ENCODE measurements at places on chromosomes 12 and 14.

DNA sequence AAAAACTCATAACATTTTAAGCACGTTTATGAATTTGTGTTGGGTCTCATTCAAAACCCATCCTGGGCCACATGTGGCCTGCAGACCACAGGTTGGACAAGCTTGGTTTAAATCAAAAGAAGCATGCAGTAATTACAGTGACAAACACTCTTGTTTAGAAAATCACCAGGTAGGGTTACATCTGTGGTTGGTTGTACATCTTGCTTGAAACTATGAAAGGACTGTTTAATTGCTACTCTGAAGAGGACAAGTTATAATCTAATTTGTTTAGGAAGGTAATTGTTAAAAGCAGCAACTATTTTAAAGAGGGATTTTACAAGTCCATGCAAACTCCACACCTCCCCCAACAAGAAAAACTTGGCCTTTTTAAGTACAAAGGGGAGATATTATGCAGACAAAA lies 4.0 kb downstream of the TRIP11 start:
- no peak for DNase-seq

DNA sequence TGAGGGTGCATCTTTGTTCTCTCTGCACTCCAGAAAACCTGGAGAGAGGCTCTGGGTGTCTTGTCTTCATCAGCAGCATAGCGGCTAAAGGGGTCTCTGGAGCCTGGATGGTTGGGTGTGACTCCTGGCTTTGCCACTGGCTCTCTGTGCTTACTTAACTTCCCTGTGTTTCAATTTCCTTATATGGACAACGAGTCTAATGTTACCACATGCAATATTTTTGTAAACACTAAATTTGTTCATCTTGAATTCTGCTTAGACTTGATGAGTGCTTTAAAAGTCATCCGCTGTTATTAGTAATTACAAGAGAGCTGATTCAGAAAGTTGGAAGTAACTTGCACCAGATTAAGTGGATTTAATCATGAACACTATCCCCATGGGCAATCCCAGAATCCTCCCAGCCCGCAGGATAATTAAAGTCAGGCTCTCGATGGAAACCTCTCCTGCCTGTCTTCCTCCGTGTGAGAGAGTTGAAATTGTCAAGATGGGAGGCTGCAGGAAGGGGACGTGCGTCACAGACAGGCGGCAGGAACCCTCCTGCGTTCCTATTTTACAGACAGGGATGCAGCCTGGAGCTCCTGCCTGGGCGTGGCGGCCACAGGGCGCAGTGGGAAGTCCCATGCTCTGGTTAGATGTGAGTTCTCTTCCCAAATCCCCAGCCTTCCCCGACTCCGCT lies 201.2 kb downstream of the TTC8 start:
- no peak for DNase-seq

GRCh38 chr12:71014180-71014785 lies 93.7 kb upstream of the PTPRR start:
- no peak for DNase-seq

DNA sequence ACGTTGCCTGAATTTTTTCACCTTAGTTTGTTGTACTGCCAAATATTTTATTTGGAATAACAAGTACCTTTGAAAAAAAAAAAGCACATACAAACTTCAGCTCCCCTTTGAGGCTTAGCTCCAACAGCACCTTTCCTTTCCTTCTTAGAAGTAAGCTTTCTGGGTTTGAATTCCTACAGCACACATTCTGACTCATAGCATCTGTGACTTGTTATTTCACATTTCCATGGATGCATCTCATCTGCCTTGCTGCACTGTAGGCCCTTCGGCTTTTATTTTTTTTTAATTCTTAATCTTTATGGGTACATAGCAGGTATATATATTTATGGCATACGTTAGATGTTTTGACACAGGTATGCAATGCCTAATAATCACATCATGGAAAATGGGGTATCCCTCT lies 7.2 kb downstream of the LGALS3 start:
- DNase-seq = no peak

- no peak for DNase-seq
These were observed 91.3 kb downstream of the EP400 start for GRCh38 chr12:132040906-132041606.

- no peak for DNase-seq
These were observed 573.2 kb downstream of the SOX5 start for GRCh38 chr12:23376238-23376637.

GRCh38 chr12:100445081-100445481 lies 28.6 kb upstream of the NR1H4 start:
- no peak for DNase-seq

DNA sequence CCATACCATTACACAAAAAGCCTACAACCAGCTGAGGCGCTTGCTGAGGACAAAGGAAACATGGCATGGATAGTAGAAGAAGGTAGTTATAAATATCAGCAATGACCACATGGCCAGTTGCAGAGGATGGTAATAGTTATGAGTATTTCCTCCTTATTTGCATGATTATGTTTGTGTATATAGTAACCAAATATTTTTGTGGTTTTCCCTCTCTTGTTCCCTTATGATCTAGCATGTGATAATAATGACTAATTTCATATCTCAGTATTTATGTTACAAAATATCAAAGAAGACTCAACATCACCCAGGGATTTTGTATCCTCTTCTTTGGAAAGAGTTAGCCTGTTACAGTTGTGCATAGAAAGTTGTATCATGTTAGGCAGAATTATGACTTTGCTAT lies 13.5 kb upstream of the CATSPERB start:
- DNase-seq = no peak

- DNase-seq = no peak
These were observed 7.4 kb downstream of the ASCL1 start for GRCh38 chr12:102964872-102965271.

- DNase-seq = no peak
These were observed 23.6 kb upstream of the ATF1 start for GRCh38 chr12:50740307-50740706.

- no peak for DNase-seq
These were observed 5.0 kb downstream of the BDKRB1 start for GRCh38 chr14:96261053-96261452.

GRCh38 chr14:31926652-31927347 lies 150.3 kb upstream of the ARHGAP5 start:
- no peak for DNase-seq

- DNase-seq = no peak
These were observed 72.4 kb downstream of the TMTC1 start for GRCh38 chr12:29711381-29711780.

- DNase-seq = no peak
These were observed 7.5 kb upstream of the UBE2N start for GRCh38 chr12:93449277-93449676.

GRCh38 chr12:113299619-113300237 lies 35.2 kb downstream of the SLC8B1 start:
- no peak for DNase-seq

- DNase-seq = no peak
These were observed 515.9 kb upstream of the TBX3 start for GRCh38 chr12:115199831-115200230.

Measured in hypothalamus (tissue), 51 donors.